ENCODE measurements at places on chromosomes 2 and 18. TPM values are rescaled to one million over a fixed set of nuclear protein-coding genes. Genes with fewer than 3 reads are reported as not detected.

MDH1B gene
- total RNA-seq, result 1.2 TPM

RAB6C gene
- 0.02 TPM for total RNA-seq

DTNB gene
- total RNA-seq, result 12.2 TPM

ACTR2 gene
- 49.7 TPM for total RNA-seq

DNA sequence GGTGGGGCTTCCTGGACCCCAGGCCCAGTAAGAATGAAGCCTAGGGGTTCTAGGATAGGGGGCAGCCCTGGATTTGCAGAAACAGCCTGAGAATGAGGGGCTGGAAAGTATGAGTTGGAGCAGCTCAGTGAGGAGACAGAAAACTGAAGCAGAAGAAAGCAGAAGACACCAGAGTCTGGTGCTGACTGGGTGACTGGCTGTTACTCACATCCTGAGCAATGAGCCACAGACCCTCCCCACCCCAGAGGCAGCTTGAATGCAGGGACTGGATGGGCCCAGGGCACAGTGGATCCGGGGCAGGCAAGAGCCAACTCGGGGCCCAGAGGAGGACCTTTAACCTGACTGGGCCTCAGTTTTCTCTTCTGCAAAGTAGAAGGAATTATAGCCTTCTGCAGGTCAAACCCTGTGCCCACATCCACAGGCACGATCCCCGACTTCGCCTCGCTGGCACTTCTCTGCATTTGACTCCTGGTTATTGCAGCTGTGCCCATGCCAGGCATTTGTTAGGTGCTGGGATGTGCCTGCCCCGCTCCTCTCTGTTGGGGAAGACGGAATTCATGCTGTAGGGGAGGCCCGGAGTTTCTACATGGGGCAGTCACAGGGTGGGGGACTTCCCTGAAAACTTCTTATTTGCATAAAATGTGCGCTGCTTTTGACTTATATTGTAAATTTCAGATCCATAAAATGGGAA lies 8.5 kb downstream of the STEAP3 start:
- peak; percentile 64 for DNase-seq

- no peak for DNase-seq
Measured at GRCh38 chr2:23427350-23427749, 42.4 kb downstream of the KLHL29 start.

DNA sequence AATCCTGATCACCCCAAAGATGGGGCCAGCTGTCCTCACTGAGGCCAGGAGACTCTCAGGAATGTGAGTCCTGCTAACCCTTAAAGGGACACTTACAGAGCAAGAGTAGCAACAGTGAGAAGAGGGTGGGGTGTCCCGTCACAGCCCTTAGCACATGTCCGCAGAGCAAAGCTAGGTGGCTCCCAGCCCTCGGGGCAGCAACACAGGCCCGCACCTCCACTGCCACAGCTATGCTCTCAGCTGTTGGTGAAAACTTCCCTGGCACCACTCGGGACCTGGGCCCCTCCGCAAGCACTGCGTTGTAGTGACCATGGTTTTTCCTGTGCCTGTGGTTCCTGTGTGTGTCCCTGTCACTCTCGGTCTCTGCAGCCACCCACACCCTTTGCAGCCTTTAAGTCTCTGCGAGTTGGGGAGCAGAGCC lies 76.4 kb upstream of the UXS1 start:
- no peak for DNase-seq

- peak; percentile 92 for DNase-seq
Measured at GRCh38 chr2:233165895-233166661, 85.4 kb upstream of the ATG16L1 start.

DNA sequence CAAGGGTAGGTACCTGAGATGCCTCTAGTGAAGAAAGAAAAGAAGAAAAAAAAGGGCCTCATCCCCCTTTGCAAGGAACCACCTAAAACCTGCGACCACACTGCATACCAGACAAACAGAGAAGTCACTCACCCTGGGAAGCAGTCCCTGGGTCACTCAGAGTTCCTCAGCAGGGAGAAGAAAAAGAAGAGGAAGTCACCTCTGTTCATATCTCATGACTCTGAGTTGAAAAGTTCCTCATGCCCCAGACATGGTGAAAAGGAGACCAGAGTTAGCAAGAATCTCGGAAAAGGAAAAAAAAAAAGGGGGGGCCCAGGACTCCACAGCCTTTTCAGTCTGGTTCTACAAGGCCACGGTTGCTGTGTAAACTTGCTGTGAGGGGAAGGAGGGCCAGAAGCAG lies 478.4 kb upstream of the NRXN1 start:
- DNase-seq, result no peak

DNA sequence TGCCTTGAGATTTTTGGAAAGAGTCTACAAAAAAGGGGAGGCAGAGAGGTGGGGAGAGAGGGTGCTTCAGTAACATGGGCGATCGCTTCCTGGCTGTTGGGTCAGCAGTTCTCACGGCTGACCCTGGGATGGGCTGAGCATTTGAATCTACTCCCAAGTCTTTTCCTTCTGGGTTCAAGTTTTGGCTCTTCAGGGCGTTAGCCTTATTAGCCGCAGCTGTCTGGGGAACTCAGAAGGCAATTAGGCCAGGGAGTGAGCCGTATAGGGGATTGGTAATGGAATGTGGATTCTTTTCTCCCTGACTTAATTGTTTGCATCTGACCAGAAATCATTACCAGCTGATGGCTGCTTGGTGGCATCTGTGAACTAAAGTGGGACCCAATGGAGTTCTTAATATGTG lies 250.5 kb upstream of the SKOR2 start:
- DNase-seq, result no peak

GRCh38 chr2:23235292-23235691 lies 149.7 kb upstream of the KLHL29 start:
- DNase-seq, result peak; percentile 59

GRCh38 chr2:60468382-60469085 lies 84.9 kb downstream of the BCL11A start:
- peak; percentile 2 for DNase-seq

Measured in M059J (cell line).